LHCN-M2 (cell line): ENCODE measurements at places on chromosomes 2 and 18.

GRCh38 chr2:226984750-226985582 lies 149.1 kb downstream of the RHBDD1 start:
- peak; percentile 74 for DNase-seq

DNA sequence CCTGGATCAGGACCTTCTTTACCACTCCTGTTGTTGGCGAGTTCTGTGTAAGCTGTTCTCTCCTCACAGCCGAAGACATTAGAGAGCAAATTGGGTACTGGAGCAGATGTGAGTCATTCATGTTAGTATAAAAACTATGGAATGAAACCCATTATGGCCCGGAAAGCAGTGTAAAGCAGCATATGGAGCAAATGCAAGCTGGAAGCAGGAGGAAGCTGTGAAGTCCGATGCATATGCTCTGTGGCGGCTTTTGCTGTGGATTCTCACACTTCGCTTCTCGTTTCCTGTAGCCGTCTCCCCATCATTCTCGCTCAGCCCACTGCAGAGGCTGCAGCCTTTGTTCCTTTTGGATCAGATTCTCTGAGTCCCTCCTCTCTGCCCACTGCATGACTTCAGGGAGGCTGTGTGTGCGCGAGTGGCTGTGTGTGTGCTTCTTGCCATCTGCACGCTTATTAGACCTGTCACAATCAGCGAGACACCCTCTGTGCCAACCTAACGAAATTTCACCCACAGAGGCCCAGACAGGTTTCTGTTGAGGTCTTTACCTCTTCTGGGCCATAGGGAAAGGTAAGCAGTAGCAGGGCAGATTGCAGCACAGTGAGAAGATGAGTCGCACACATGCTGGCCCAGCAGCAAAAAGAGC lies 3.3 kb upstream of the GALNT14 start:
- no peak for DNase-seq

GRCh38 chr2:201465524-201465971 lies 14.0 kb downstream of the STRADB start:
- peak; percentile 64 for DNase-seq

- DNase-seq = peak; percentile 76
Observed at GRCh38 chr2:157194097-157194688, 63.3 kb upstream of the GALNT5 start.

- DNase-seq = peak; percentile 35
Observed at GRCh38 chr2:38750011-38750890, 910 bp downstream of the SRSF7 start.

GRCh38 chr18:77105028-77105427 lies 27.6 kb downstream of the MBP start:
- DNase-seq = no peak

DNA sequence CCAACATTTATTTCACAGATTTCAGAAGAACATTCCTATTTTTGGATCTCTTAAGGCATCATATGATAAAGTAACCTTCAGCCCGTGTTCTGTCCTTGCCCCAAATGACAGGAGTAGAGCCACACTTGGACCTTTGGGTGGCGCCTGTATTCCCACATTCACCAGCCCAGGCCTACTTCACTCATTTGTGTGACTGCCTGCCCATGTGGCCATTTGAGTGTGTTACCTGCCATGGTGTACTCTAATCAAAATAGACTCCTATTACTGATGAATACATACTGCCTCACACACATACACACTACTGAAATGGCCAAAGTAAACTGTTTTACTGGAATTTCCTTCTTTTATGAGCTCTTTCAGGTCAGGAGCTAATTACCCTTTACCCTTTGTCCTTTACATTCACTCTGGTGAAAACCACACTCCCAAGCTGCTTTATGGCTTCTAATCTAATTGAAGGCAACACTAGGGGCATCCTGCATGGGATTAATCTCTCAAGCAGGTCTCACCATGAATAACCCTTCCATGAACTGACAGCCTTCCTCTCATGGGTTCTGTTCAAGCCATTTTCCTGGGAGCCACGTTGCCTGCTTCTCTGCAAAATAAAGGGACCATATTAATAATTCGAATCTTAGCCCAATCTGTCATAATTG lies 271.0 kb upstream of the GALNT5 start:
- no peak for DNase-seq

- DNase-seq = no peak
Observed at GRCh38 chr2:237917696-237918374, 49.0 kb upstream of the UBE2F start.

DNA sequence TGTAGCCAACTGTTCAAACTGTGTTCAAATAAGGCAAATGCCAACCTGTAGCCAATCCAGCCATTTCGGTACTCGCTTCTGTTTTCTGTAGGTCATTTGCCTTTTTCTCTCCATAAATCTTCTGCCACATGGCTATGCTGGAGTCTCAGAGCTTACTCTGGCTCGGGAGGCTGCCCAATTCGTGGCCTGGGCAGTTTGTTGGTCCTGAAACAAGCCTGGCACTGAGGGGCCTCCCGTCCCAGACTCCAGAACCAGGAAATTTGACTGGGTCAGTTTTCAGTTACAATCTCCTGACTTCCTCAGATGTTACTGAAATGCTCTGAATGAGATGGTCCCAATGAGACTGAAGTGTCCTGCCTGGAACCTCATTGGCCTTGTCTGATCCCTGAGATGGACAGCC lies 120.8 kb upstream of the NPAS2 start:
- DNase-seq = no peak

DNA sequence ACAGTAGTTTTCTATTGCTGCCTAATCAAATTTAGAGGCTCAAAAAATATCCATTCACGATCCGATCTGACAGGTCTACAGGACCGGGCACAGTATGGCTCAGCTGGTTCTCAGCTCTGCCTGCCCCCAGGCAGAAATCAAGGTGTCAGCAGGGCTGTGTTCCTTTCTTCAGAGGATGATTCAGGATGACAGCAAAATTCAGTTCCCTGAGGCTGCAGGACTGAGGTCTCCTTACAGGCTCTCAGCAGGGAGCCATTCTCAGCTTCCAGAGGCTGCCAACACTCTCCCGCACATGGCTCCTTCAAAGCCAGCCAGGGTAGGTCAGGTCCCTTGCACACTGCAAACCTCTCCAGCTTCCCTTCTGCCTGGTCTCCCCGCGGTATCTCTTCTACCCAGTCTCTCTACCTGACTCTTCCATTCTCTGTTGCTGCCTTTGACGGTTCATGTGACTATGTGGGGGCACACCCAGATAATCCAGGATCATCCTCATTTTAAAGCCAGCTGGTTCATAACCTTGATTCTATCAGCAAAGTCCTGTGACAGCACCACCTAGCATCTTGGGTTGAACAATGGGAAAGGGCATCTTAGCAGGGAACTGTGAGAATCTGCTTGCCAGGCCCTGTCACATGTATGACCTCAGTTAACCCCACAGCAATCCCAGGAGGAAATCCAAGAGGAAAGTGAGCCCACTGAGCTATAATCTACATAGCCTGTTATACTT lies 50.4 kb downstream of the UXS1 start:
- DNase-seq = no peak

DNA sequence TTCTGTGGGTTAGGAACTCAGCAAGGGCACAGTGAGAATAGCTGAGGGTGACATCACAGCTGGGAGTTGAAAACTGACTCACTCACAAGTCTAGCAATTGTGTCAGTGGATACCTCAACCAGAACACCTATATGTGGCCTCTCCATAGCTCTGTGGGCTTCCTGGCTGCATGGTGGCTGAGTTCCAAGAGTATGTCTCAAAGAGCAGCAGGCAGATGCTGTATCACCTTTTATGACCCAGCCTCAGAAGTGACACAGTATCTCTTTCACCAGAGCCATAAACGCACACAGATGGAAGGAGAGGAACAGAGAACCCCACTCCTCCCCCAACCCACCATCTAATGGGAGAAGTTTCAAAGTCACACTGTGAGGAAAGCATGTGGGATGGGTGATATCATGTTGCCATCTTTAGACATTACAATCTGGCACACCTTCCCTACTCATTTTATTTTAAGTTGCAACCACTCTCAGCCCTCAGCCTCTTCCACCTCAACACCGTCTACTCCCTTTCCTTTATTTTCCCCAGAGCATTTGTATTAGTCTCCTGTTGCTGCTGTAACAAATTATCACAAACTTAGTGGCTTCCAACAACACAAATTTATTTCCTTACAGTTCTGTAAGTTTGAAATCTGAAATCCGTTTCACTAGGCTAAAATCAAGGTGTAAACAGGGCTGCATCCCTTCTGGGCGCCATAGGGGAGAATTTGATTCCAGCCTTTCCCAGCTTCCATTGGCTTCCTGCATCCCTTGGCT lies 134.6 kb upstream of the SPATS2L start:
- peak; percentile 69 for DNase-seq

DNA sequence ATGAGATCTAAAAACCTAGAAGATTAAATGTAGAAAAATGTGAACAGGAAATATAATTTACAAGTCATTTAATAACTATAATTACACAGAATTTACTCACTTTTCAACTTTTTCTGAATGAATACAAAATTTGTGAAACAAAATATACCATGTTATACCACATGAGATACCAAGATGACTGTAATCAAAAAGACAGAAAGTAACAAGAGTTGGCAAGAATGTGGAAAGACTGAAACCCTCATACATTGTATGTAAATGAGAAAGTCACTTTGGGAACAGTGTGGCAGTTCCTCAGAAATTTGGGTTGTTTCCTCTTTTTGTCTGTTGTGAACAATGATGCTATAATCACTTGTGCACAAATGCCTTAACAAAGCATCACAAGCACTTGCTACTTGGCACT lies 145.4 kb upstream of the ZNF804A start:
- no peak for DNase-seq

- peak; percentile 0 for DNase-seq
Observed at GRCh38 chr18:43919551-43919950, 642.3 kb upstream of the SYT4 start.

GRCh38 chr2:7661502-7661901 lies 744.3 kb downstream of the RNF144A start:
- no peak for DNase-seq

DNA sequence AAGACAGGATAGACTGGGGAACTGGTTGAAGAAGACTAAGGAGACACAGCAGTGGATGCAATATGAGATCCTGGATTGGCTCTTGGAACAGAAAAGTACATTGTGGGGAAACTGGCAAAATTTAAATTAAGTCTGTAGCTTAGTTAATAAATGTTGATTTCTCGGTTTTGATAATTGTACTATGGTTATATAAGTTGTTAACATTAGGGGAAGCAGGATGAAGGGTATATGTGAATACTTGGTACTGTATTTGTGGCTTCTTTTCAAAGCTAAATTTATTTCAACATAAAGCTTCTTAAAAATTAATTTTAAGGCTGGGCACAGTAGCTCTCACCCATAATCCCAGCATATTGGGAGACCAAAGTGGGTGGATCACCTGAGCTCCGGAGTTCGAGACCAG lies 103.8 kb downstream of the TMEM17 start:
- DNase-seq = no peak

DNA sequence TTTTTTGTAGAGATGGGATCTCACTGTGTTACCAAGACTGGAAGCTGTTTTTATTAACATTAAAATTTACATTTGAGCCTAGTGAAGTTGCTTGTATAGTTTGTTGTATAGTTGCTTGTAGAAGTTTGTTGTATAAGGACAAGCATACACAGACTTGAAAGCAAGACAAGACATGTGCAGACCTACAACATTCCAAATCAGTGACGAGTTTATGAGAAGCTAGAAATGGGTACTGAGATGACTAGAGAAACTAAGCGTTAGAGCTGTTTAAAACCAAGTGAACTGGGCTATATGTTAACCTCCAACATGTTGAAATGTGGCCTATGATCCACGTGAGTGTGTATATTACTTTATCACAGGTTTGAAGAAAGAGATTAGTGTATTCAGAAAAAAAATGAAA lies 39.1 kb downstream of the ABCB11 start:
- DNase-seq = no peak

DNA sequence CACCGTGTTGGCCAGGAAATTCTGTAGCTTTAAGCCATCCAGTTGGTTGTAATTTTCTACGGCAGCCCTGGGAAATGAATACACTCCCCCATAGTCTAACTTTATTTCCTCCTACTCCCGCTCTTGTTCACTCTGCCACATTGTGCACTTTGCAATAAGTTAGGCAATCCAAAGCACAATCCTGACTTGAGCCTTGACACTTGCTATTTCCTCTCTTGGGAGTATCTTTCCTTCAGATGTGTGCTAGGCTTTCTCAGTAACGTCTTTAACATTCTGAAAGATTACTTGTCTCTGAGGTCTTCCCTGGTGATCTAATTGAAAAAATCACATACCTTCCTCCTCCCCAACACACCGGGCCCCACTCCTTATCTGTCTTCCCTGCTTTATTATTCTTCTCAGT lies 65.9 kb upstream of the RAB27B start:
- no peak for DNase-seq

- DNase-seq = peak; percentile 80
Observed at GRCh38 chr2:239465017-239466001, 64.5 kb upstream of the HDAC4 start.

GRCh38 chr18:74520096-74520833 lies 14.0 kb upstream of the CNDP1 start:
- no peak for DNase-seq

GRCh38 chr2:237833546-237833945 lies 25.9 kb upstream of the RAMP1 start:
- no peak for DNase-seq

DNA sequence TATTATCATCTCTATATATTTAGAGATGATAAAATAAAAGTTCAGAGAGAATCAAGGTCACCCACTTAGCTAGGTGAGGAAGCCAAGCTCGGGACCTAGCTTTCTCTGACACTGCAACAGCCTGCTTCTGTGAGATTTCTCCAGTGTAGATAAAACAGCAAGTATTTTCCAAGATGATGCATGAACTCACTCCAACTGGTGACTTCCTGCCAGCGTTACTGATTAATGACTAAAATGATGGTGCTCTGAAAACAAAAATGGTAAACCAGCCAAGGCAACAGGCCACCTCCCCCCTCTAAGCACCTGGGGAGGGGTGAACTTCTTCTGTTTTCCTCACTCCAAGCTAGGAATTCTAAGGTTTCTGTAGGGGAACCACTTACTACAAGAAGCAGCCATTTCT lies 510.2 kb upstream of the ID2 start:
- DNase-seq = no peak

DNA sequence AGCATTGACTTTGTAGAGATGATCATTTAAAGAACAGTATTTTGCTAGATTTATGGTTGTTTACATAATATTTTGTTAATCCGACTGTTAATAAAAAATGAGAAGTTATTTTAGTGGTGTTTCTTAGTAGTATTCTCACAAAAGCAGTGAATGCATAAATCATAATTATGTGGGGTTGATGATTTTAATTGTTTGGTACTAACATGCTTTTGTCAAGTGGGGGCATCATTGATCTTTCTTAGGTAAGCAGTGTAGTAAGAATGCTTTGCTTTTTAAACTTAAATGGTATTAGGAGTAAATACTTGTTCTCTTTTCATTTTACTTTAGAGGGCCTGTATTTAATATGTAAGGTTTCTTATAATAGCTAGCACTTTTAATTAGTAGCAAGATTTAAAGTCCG lies 109.2 kb upstream of the OTX1 start:
- no peak for DNase-seq

DNA sequence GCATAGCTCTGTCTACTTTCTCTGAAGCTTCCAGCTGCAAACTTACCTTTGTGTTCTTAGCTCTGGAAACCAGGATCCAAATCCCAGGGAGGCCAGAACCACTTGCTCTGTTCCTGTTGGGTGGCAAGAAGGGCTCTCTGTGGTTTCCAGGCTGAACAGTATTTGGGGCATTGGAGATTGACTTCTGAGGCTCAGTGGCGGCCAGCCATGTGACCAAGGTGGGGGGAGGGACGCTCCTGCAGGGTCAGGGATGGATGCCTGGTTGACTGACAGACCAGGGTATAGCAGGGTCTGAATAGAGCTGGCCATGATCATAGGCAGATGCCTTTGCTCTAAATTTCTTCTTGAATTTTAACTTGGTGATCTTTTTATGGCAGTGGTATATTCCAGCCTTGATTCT lies 15.1 kb downstream of the SLC4A5 start:
- no peak for DNase-seq
